ENCODE measurements at places on chromosomes 5 and 9. TPM values are rescaled to one million over a fixed set of nuclear protein-coding genes. Genes with fewer than 3 reads are reported as not detected.

GRCh38 chr5:171841984-171842776 is 56.6 kb downstream of the SMIM23 start:
- no peak for DNase-seq

Gene LHX2
- polyA plus RNA-seq, result 2.5 TPM

Gene SHC3
- 0.81 TPM for polyA plus RNA-seq

DNA sequence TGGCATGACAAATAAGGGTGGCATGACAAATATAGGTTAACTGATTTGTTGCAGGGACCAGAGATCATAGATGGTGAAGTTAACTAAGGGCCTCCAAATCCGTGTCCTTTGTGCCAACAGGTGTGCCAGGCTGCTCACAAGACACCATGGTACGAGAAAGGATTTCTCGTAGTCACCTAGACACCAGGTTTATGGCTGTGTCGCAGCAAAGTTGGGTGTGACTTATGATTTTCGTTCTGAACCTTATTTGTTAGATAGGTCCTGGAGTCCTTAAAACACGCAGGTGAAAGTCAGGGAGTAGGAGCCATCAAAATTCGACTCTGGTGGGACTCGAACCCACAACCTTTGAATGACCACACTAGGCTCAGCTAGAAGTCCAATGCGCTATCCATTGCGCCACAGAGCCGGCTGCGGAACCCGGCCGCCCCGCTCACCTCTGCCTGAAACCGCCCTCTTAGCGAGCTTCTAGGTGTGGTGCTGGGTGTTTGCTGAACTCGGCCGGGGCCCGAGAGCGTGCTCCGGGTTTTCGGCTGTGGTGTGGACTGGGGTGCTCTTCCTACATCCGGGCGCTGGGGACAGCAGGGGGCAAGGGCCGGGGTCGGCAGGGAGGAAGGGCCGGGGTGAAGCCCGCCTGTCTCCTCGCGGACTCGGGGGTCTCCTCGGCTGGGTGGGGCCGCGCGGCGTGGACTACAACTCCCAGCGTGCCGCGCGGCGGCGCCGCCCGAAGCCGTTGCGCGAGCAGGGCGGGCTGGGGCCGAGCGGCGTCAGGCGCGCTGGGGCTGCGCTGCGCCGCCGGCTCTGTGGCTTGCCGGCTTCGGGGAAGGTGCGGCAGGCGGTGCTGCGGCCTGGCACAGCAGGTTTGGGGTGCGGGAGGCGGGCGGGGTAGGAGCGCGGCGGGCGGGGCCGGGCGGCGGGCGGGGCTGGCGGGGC is at the start of gene SLC27A4:
Gene SLC27A4, plus strand, starts transcription at position 767 of the 930 bp plus-strand sequence. CDS start 2,606 bp downstream, outside the sequence.
- peak; percentile 57 for DNase-seq

DNA sequence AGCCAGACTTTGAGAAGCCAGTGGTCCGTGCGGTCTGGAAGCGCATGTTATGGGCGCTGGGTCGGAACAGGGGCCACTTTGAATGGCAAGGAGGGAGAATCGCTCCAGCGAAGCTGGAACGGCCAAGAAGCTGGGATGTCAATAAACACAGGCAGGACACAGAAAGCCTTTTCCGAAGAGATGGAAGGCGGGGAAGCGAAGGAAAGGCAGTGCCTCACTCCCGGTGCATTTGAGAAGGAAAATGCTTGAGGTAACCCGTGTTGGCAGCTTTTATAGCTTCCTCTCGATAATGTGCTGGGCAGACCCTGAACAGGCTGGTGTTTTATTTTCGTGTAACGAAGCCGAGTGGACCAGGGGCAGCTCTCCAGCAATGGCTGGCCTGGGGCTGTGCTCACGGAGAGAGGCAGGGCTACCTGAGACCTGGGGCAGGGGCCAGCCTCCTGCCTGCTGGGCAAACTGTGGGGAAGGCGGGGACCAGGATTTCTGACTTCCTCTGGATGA is 84.2 kb upstream of the SPRY4 start:
- DNase-seq, result no peak

Gene AK8
- polyA plus RNA-seq, result not detected

DNA sequence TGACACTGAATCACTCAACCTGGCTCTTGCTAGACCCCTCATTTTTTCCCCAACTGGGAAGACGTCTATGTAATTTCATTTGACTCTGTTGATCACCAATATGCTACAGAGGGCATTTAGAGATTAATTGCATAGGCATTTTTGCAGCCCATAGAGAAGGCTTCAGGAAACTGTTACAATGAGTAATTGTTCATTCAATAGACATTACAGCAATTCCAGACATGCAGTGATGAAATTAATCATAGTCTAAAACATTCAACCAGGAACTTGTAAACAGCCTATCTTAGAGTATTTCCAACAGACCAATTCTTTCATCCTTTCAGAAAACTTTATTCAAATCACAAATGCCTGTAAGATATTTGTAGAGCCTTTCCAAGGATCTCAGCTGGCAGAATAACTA is 122.3 kb downstream of the MARCHF11 start:
- DNase-seq, result no peak

- peak; percentile 45 for DNase-seq
These were observed 51.3 kb upstream of the SUB1 start for GRCh38 chr5:32534041-32534440.
